ENCODE measurements at places on chromosomes 12 and 14.

DNA sequence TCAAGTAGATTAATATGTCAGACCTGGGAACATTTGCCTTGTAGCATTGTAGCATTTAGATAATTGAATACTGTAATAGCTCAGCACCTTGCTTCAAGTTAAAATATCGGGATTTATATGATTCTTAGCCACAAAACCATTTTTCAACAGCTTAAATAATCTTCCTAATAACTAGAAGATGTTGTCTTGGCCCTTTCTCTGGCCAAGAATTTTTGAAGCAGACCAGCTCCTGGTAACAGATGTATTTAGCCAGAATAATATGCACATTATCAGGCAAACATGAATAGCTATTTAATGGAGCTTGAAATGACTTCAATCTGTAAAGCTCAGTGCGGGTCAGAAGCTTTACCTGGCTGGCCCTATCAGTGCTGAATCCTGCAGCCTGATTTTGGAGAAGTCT is 913.1 kb downstream of the AACS start:
- no peak for DNase-seq

DNA sequence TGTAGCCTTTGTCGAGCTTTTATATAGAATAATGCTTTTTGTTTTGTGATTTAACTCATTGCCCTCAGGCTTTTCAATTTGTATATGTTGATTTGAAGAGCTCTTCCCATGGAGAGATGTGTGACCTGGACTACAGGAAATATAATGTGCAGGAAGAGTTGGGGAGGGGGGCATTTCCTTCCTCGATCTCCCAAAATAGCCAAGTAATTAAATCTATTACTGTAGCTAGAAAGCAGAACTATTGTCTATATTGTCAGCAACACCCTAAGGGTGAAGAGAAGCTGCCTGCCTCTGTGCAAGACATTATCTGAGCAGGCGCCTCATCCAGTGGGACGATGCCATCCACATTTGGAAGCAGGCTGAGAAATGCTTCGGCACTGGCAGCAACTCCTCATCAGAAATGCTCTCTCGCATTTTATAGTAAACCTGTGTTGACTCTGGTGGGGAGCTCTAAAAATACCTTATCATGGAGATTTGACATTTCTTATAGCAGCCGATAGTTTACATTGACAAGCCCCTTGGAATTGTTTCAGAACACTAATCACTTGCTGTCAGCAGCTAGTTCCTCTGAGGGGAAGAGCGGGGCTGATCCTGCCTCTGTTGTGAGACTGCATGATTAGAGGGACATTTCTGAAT is 392.5 kb upstream of the RGS6 start:
- DNase-seq: no peak

DNA sequence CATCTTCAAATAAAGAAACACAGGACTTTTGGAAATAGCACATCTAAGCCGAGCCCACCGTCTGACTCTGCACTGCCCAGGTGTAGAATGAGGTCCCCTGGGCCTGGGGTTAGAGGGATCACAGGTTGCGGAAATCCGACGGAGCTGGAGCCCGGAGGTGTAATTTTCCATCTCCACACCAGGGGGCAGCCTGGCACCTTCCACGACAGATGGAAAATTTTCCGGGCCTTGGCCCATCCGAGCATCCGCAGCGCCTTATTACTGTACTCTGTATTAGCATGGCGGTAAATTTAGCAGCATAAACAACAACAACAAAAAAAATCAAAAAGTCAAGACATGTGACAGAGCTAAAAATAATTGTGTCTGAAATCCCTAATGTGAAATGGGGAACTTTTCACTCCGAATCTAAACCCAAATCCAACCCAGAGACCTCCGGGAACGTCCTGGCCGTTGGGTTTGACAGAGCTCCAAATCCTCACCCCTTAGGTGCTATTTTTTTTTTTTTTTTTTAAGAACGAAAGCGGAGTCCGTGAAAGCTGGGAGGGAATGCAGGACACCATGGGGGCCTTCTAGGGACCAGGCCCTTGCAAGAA is 93.9 kb downstream of the KSR2 start:
- DNase-seq: peak; percentile 28

GRCh38 chr14:74879427-74880182 is 2.1 kb upstream of the DLST start:
- DNase-seq: no peak

All from stimulated activated CD4-positive, alpha-beta T cell treated with anti-CD3 and anti-CD28 coated beads, Interleukin-15, amount 100 ng/mL, for 1 hour (primary cell).